ENCODE measurements at places on chromosomes 2 and 18.

GRCh38 chr18:62839874-62840713 lies 124.8 kb downstream of the PHLPP1 start:
- no peaks in the 10 kb centered on the region for H3K27me3 ChIP-seq
- no peak overlapping the region for H3K27ac ChIP-seq
- peaks cover 3% of the 10 kb centered on the region for H3K36me3 ChIP-seq

GRCh38 chr2:200042102-200042735 lies 86.8 kb downstream of the MAIP1 start:
- no peak overlapping the region for H3K4me3 ChIP-seq
- H3K27ac ChIP-seq, result no peak overlapping the region
- no peak for DNase-seq
- no peaks in the 10 kb centered on the region for H3K4me1 ChIP-seq
- no peaks in the 10 kb centered on the region for H3K36me3 ChIP-seq
- peaks cover 14% of the 10 kb centered on the region for H3K27me3 ChIP-seq

DNA sequence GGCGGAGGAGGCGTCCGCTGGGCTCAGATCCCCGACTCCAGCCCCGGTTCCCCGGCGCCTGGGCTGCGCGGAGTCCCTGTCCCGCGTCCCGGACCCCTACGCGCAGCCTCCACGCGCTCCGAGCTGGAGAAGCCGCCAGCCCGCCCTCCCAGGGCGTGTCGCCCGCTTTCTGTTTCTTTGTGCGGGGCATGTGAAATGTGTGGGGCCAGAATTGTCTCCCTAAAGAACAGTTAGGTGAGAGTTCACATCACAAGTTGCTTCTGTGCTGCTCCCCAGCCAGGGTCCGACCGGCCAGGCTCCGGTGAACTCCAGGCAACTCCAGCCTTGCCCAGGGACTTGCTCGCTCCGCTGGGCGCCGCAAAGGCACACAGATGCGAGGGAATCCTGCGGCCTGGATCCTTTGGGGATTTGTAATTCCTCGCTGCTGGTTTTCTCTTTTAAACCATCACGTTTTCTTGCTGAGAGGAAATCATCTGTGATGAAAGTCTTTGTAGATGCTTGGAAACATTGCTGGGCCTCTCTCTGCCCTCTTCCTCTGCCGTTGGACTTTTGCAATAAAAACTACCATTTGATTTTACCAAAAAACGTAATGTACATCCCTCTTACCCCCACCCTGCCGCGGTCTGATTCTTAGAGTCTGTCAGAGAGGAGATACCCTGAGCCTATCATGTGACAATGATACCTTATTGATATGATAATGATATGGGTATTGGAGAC lies 631 bp downstream of the GYPC start:
- H3K4me3 ChIP-seq, result peak overlapping the region; percentile 85
- peaks cover 48% of the 10 kb centered on the region for H3K4me1 ChIP-seq
- peak overlapping the region; percentile 93 for H3K27ac ChIP-seq

DNA sequence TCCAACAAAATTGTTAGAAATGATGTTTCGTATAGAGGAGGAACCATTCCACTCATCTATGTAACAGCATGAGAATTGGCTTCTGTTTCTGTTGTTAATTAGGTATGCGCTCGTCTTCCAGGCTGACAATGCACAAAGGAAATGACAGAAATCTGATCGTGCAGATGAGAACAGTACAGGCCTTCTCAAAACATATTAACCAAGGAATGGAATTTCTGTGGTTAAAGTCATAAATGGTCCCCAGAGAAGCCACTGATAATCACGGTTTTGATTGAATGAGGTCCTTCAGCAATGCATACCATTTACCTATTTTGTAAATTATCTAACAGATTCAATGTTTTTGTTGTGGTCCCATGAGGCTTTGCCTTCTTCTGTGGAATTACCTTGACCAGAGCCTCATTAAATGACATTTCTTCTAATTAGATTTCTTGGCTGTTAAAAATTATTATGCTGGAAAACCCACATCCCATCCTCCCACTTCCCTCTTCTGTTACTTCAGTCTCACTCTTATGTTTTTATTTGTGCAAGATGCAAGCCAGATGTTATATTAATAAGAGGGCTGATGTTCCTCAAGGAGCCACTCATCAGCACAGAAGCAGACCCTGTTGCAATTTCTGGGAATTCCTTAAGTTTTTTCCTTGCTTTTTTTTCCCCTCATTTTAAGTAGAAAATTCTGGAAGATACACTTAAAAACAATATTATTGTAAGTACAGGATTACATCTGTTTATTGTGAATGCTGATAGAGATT lies 395.8 kb downstream of the PID1 start:
- H3K27ac ChIP-seq, result no peak overlapping the region
- no peaks in the 10 kb centered on the region for H3K27me3 ChIP-seq
- no peaks in the 10 kb centered on the region for H3K36me3 ChIP-seq
- DNase-seq, result no peak
- H3K4me1 ChIP-seq, result no peaks in the 10 kb centered on the region
- no peak overlapping the region for H3K4me3 ChIP-seq

DNA sequence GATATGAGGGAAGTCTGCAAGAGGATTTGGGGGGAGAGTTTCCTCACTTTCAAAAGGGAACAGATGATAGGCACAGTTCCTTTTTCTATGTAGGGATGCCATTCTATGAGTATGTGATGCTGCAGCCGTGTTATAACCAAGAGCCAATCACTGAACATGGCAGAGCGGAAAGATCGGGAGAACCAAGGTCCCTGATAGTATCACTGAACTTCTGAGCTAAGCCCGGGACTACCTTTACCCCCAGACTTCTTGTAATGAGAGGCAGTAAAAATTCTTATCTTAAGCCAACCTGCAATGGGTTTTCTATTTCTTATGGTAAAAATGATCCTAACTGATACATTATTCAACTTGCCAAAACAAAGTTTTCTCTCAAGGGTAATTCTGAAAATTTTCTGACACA lies 21.6 kb upstream of the SLC1A4 start:
- no peaks in the 10 kb centered on the region for H3K4me1 ChIP-seq
- H3K27me3 ChIP-seq, result peaks cover 4% of the 10 kb centered on the region
- no peak for DNase-seq
- H3K27ac ChIP-seq, result no peak overlapping the region
- no peaks in the 10 kb centered on the region for H3K36me3 ChIP-seq

DNA sequence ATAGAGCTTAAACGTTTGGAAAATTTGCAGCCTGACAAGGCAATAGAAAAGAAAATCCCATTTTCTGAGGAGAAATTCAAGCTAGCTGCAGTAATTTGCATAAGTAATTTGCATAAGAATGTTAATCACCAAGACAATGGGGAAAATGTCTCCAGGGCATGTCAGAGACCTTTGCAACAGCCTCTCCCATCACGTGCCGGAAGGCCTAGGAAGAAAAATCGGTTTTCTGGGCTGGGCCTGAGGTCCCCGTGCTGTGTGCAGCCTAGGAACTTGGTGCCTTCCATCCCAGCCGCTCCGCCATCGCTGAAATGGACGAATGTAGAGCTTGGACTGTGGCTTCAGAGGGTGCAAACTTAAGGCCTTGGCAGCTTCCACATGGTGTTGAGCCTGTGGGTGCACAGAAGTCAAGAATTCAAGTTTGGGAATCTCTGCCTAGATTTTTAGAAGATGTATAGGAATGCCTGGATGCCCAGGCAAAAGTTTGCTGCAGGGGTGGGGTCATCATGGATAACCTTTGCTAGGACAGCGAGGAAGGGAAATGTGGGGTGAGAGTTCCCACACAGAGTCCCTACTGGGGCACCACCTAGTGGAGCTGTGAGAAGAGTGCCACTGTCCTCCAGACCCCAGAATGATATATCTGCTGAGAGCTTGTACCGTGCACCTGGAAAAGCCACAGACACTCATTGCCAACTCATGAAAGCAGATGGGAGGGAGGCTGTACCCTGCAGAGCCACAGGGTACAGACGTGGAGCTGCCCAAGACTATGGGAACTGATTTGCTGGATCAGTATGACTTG lies 164.6 kb downstream of the GULP1 start:
- no peak overlapping the region for H3K4me3 ChIP-seq
- DNase-seq, result no peak
- H3K36me3 ChIP-seq, result no peaks in the 10 kb centered on the region
- no peak overlapping the region for H3K27ac ChIP-seq

DNA sequence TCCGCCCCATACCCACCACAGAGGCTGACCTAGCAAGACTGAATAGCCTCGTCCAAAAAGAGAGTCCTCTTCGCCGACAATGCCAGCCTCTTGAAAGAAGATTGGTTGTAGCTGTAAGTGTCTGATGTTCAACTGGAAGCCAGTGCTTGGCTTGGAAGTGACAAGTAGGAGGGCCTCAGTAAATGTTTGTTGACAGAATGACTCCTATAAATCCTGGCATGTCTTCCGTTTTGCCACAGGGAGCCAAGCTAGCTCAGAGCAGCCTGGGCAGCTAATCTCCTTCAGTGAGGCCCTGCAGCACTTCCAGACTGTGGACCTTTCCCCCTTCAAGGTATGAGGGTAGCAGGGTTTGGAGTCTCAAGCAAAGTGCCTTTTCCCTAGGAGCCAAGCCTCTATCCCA lies 14.9 kb downstream of the ELMOD3 start:
- H3K4me1 ChIP-seq, result no peaks in the 10 kb centered on the region
- H3K27me3 ChIP-seq, result no peaks in the 10 kb centered on the region
- no peak for DNase-seq

- H3K36me3 ChIP-seq, result no peaks in the 10 kb centered on the region
- no peak overlapping the region for H3K27ac ChIP-seq
- H3K4me3 ChIP-seq, result no peak overlapping the region
- no peak for DNase-seq
- no peaks in the 10 kb centered on the region for H3K4me1 ChIP-seq
Observed at GRCh38 chr2:100077456-100077855, 64.9 kb downstream of the AFF3 start.

GRCh38 chr2:239240414-239240881 lies 160.4 kb downstream of the HDAC4 start:
- no peak for DNase-seq
- peaks cover 13% of the 10 kb centered on the region for H3K4me1 ChIP-seq
- H3K36me3 ChIP-seq, result peaks cover 18% of the 10 kb centered on the region
- H3K27ac ChIP-seq, result no peak overlapping the region
- no peaks in the 10 kb centered on the region for H3K27me3 ChIP-seq
- H3K4me3 ChIP-seq, result no peak overlapping the region

GRCh38 chr2:109211315-109211714 lies 82.3 kb downstream of the SH3RF3 start:
- H3K27ac ChIP-seq, result no peak overlapping the region
- peaks cover 3% of the 10 kb centered on the region for H3K36me3 ChIP-seq
- H3K4me1 ChIP-seq, result peaks cover 53% of the 10 kb centered on the region
- H3K27me3 ChIP-seq, result peaks cover 88% of the 10 kb centered on the region

DNA sequence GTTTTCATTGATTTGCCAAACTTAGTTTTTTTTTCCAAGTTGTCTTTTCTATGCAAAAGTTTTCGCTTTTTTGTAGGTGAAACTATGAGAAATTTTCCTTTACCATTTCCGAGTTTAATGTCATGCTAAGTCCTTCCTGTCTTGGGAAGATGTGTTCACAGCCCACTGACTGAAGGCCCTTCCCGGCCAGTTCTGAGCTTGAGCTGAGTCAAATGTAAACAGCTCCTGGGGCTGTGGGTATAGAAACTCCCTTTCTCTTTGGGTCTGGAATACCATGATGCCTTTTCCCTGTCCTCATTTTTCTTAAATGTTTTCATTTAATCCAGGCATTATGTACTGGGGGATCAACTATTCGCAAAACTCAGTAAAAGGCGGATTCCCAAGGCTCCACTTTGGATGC lies 69.8 kb upstream of the IL1R1 start:
- no peak for DNase-seq
- H3K36me3 ChIP-seq, result peaks cover 4% of the 10 kb centered on the region
- H3K27ac ChIP-seq, result no peak overlapping the region
- H3K27me3 ChIP-seq, result peaks cover 2% of the 10 kb centered on the region

DNA sequence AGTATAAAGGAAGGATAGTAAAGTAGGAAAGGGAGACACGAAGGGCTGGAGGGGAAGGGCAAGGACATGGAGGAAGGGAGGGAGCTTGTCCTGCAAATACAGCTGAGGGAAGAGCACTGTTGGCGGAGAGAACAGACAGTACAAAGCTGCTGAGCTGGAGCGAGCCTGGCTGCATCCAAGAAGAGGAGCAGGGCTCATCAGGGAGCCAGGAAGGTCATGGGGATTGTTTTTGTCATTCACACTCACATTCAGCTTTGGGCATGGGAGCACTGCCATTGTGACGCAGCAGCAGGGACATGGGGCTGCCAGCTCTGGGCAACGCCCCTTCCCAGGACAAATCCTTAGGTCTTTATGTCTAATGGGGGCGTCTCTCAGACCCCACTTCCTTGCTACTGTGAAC lies 125.1 kb downstream of the COPS8 start:
- H3K27me3 ChIP-seq, result no peaks in the 10 kb centered on the region
- no peak overlapping the region for H3K4me3 ChIP-seq
- no peaks in the 10 kb centered on the region for H3K36me3 ChIP-seq
- no peak overlapping the region for H3K27ac ChIP-seq
- no peaks in the 10 kb centered on the region for H3K4me1 ChIP-seq

GRCh38 chr2:185531721-185532120 lies 206.9 kb upstream of the FSIP2 start:
- DNase-seq, result no peak
- H3K27me3 ChIP-seq, result no peaks in the 10 kb centered on the region
- no peak overlapping the region for H3K4me3 ChIP-seq

DNA sequence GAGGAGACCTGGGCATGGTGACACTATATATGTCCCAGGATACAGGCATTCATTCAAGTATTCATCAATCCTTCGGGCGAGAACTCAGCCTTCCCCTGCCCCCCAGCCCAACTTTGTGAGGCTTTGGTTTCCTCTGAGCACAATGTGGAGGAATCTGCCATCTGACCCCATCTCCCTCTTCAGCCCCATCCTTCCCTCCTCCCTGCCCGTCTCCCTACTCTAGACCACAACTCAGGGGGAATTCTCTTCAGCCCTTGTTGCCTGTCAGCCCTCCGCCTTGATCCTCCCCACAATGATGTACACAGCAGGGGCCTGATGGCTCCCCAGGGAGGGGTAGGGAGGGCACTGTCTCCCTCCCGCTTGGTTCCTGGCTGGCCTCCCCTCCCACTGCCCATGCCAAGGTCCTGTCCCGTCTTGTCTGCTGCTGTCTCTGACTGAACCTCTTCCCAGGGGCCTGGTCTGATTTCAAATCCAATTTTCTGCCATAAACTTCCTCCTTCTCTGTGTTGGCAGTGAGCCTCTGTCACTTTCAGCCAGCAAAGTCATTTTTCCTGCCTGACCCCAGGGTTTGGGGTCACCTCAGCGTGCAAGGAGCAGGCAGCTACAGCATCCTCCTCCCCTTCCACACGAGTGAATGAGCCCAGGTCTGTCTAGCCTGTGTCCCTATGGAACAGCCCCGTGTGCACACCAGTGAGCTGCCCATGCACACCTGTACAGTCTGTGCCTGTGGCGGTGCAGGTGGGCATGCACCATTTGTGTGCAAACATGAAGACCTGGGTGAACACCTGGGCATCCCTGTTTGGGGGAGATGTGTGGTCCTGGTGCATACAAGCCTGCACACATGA lies 197.3 kb downstream of the CELF4 start:
- no peak for DNase-seq
- no peaks in the 10 kb centered on the region for H3K4me1 ChIP-seq
- no peak overlapping the region for H3K27ac ChIP-seq
- H3K4me3 ChIP-seq, result no peak overlapping the region

DNA sequence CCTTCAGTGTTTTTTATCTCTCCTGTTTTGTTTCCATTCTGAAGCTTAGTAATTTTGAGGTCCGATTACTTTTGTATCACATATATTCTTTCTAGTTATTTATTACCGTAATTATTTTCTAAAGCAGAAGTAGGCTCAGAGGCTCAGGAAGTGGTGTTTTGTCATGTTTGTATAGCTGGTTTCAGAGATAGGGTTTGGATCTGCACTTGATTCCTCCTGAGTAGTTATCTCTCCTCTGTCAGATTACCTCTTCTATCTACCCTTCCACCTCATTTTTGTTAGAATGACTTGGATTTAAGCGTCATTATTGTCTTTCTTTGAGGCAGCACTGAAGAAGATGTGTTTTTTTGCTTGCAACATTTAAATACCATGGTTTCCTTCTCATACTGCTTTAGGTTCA lies 95.4 kb downstream of the MTA3 start:
- no peak overlapping the region for H3K27ac ChIP-seq
- no peaks in the 10 kb centered on the region for H3K27me3 ChIP-seq
- peaks cover 2% of the 10 kb centered on the region for H3K36me3 ChIP-seq

All from activated CD4-positive, alpha-beta memory T cell treated with anti-CD3 and anti-CD28 coated beads, Interleukin-2, amount 10 ng/mL, durations not matched to agents 7 days and 5 days (primary cell).